T47D (cell line): ENCODE measurements at places on chromosomes 12 and 14.
A peak's percentile ranks its signal among the peaks of the same experiment; 100 is the strongest.

- DNase-seq: no peak
Measured at GRCh38 chr12:78118486-78118885, 287.8 kb downstream of the NAV3 start.

GRCh38 chr12:132710043-132710404, 618 bp upstream of the PGAM5 start:
- no peak for DNase-seq

- DNase-seq: no peak
Measured at GRCh38 chr14:93549595-93549994, 118.9 kb downstream of the UNC79 start.

- DNase-seq: peak; percentile 77
Measured at GRCh38 chr12:119176267-119177055, 2.3 kb upstream of the HSPB8 start.

DNA sequence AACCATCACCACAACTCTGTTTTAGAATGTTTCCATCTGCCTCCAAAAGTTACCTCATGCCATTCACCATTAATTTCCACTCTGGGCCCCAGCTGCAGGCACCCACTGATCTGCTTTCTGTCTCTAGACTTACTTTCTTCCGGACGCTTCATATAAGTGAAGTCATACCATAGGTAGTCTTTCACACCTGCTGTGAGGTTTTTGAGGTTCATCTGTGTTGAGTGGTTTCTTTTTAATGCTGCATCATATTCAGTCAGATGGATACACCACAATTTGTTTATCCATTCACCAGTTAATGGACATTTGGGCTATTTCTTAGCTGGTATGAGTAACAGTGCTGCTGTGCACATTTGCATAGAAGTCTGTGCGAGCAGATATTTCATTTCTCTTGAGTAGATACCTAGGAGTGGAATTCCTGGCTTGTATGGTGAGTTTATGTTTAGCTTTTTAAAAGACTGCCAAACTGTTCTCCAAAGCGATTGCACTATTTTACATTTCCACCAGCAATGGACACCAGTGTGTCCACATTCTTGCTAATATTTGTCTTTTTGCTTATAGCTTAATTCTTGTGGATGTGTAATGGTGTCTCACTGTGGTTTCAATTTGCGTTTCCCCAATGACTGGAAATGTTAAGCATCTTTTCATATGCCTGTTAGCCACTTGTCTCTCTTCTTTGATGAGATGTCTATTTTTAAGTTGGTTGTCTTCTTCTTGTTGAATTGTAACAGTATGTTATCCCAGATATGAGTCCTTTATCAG, 48.3 kb downstream of the ZFYVE21 start:
- DNase-seq: no peak

GRCh38 chr14:37610945-37611523, 15.6 kb downstream of the TTC6 start:
- no peak for DNase-seq

DNA sequence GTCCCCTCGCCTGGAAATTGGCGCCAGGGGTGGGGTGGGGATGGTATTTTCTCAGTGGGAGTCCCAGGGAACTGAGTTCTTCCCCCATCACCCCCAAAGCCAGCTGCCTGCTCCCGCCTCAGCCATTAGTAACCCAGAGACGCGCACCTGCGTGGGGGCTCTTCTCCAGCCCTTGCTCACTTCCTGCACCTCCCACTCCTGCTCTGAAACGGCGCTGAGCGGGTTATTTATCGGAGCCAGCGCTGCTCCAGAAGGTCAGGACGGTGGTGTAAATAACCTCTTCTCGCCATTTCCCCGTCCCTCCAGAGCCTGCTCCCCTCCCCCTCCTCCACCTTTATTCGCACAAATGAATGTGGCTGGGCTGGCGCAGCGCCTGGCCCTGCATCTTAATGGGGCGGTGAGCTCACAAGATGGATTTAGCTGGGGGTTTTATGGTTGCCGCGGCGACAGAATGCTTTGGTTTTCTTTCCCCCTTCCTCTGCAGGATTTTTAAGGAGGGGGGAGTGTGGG, 12.2 kb downstream of the GPR84 start:
- no peak for DNase-seq

DNA sequence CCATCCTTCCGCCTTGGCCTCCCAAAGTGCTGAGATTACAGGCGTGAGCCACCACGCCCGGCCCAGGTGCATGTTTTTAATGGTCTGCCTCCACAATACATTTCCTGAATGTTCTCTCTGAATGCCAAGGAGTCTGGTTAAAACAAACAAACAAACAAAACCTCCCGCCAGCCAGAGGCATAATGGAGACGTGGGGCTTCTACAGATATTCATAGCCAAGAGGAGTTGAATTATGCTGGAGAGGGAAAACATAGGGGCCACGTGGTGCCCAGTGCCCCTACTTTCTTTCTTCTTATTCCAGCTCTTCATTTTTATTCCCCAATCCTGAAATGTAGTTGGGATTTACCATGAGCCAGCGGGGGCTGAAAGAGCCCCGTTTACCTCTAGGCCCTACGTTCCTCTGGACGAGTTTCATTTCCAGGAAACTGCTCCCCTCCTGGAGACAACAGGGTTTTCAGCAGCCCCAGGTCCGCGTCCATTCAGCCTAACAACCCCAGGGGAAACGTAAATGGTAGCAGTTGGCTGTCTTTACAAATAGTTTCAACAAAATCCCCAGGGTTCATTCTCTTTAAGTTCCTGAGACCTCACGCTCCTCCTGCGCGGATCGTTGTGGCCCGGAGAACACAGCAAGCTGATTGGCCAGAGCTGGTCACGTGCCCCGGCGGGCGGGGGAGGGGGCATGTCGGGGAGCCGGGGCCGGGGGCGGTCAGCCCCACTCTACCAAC, 108.5 kb upstream of the ESRRB start:
- DNase-seq: peak; percentile 71

DNA sequence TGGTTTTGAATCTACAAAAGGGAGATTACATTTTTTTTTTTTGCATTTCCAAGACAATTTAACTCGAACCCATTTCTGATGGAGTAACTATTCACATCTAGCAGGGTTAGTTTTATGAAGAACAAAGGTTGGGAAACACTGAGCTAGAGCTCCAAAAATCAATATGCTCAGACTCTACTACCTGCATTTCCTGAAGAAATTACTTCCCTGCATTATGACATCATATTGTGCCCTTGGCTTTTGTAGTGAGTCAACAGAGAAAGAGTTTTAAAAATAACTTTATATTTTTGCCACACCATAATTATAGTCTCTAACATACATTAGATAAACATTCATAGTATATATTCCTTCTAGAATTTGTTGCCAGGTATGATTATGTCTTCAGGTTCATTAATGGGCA, 14.8 kb downstream of the GRIP1 start:
- DNase-seq: no peak

DNA sequence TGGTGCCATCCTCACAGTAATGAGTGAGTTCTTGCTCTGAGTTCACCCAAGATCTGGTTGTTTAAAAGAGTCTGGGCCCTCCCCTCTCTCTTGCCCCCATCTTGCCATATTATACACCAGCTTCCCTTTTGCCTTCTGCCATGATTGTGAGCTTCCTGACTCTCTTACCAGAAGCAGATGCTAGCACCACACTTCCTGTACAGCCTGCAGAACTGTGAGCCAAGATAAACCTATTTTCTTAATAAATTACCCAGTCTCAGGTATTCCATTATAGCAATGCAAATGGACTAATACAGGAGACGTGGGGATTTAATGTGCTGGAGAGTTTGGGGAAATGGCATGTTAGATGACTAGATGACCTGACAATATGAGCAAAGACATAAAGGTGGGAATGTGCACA, 12.8 kb downstream of the SLC4A8 start:
- no peak for DNase-seq

GRCh38 chr12:107372229-107372658, 278.9 kb upstream of the CRY1 start:
- DNase-seq: no peak

DNA sequence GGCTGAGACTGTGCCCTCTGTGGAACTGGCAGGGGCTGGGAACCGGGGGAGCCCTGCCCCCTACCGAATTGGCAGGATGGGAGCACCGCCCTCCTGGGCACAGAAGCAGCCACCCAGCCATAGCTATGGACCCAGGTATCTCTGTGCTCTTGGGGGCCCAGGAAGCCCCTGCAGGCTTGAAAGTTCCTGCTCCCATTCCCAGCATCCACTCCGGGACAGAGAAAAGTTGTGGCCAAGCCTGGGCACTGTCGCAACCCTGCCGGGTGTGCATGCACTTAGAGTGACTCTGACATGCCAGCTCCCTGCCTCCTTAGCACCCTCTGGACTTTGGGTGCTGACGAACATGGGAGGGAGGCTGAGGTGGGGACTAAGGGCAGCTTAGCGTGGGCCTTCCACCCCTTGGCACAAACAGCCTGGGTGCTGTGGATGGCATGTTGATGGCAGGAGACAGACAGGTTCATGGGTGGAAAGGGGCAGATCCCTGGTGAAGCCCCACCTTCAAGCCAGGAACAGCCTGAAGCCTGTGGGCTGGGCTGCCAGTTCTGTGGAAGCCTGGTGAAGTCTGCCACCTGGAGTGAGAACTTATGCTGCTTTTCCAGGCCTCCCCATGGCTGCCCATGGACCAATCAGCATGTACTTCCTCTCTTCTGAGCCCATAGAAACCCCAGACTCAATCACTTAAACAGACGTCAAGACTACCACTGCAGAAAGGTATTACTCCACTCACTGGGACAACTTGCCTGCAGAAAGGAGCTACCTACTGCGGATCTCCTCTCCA, 279.0 kb downstream of the ATXN7L3B start:
- DNase-seq: peak; percentile 25

DNA sequence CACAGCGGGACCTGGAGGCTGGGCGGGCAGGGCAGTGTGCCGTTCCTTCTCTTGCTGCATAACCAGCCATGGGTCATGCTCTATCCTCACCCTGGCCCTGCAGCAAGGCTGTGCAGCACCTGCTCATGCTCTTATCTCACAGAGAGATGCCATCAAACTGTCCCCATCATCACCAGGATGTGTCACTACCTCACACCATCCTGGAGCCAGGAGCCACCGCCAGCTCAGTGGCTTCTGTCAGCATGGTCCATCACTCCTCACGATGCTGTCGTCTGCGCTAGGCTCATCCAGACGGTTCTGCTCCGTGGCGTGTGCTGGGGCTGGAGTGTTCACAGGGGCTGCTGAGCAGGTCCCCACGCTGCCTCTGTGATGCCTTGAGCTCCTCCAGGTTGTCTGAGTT, 77.2 kb upstream of the DYNC1H1 start:
- DNase-seq: no peak
